ENCODE measurements at places on chromosomes 1 and 21.

GRCh38 chr1:204997591-204998355 is 45.2 kb upstream of the CNTN2 start:
- no peak for DNase-seq

DNA sequence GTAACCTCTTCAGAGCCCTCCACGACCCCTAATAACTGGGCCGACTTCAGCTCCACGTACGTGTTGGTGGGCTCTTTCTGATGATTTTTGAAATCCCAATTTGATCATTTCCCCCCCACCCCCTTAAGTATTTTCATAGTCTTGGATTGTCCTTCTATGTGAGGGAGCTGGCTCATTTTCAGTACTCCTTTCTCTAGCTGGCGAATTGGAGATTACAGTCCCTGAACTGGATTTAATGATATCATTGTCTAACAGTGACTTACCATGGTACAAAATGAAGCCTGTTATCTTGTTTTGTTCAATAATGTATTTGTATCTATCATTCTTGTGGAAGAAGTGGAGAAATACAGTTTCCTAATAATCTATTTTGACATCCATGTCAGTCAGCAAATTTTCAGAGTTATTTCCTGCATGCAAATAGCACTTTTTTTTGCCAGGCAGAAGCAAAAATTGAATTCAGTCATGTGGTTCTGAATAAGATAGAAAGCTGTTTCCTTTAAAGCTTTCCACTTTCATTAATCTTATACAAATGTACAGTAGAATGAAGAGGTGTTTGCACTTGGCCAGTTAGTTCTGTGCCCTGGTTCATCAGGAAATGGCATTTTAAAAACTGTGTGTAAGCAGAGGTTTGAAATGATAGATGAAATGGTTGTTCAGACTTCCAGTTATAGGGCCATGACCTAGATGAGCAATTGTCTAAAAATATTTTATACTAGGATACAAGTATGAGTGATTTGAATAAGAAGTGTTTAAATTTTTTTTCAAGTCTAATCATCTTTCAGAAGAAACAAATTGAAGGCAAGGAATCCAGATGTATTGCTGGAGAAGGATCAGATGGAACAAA is 104.2 kb downstream of the ATP5PO start:
- DNase-seq = no peak

GRCh38 chr1:168991667-168992475 is 114.6 kb upstream of the ATP1B1 start:
- no peak for DNase-seq

GRCh38 chr1:246773213-246773641 is 49.0 kb downstream of the SCCPDH start:
- DNase-seq = no peak

GRCh38 chr1:113542221-113542701 is 151.9 kb downstream of the MAGI3 start:
- DNase-seq = no peak

Measured in cortex of kidney (tissue), 1 donor.